Activated T-cell treated with anti-CD3 and anti-CD28 coated beads, Interleukin-2, amount 50 U/mL, for 24 hours (primary cell): ENCODE measurements at places on chromosomes 16 and 17.

GRCh38 chr17:58985367-58985766, 121.3 kb downstream of the TRIM37 start:
- peaks cover 16% of the 10 kb centered on the region for H3K4me1 ChIP-seq
- peaks cover 10% of the 10 kb centered on the region for H3K36me3 ChIP-seq

DNA sequence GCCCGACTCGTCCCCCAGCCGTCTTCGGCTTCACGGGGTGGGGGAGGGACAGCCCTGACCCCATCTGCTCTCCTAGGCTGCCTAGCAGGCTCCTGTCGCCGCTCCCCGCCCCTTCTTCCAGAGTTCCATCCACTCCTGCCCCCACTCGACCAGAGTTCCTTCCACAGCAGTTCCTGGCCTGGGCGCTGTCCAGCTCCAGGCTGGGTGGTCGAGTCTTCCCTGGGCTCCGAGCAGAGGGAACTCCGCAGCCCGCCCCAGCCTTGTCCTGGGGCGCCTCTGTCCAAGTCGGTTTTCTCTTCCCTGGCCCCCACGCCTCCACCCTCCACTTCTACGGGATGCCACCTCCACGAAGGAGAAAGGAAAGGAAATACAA, 1.4 kb downstream of the PYY start:
- H3K4me3 ChIP-seq: no peak overlapping the region
- peaks cover 60% of the 10 kb centered on the region for H3K27me3 ChIP-seq
- H3K4me1 ChIP-seq: peaks cover 3% of the 10 kb centered on the region
- H3K27ac ChIP-seq: no peak overlapping the region
- no peaks in the 10 kb centered on the region for H3K36me3 ChIP-seq
- no peak for DNase-seq

GRCh38 chr17:65690626-65691310, 129.3 kb upstream of the AXIN2 start:
- H3K27ac ChIP-seq: no peak overlapping the region
- no peaks in the 10 kb centered on the region for H3K36me3 ChIP-seq
- H3K27me3 ChIP-seq: no peaks in the 10 kb centered on the region
- H3K4me1 ChIP-seq: peaks cover 8% of the 10 kb centered on the region

DNA sequence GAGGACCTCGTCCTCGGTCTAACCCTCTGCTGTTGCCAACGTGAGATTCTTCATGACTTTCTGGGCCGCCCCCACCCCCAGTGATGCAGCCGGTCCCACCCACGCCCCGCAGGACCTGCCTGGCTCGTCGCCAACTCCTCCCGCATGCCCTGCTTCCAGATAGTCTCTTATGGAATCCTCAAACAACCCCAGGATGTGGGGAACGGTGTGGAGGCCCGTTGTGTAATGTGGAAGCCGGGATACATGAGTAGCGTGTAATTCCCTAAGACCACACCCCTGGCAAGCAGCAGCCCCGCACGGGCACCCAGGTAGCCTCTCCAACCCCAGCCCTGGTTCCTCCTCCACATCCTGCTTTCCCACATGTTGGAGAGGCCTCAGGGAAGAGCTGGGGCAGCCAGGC, 275.9 kb downstream of the C16orf95 start:
- no peaks in the 10 kb centered on the region for H3K4me1 ChIP-seq
- H3K4me3 ChIP-seq: no peak overlapping the region
- H3K27me3 ChIP-seq: peaks cover 9% of the 10 kb centered on the region
- no peaks in the 10 kb centered on the region for H3K36me3 ChIP-seq
- no peak for DNase-seq

DNA sequence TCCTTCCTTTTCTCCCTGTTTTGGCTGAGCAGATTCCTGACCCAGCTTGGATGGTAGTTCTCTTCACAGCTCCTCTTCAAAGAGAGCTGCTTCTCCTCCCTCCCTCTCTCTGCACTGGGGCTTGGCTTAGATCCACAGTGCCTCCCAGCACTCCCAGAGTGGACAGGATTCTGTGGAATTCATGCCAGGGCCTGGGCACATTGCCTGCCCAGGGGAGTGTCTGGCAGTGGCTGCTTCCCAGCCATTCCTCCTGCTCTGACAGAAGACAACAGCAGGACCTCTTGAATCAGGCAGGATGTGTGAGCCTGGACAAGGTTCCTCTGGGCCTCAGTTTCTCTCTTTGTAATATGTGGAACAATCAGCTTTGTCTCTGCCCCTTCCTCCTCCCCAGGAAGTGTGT, 4.5 kb upstream of the MMP28 start:
- no peak for DNase-seq
- H3K4me1 ChIP-seq: peaks cover 38% of the 10 kb centered on the region
- no peak overlapping the region for H3K27ac ChIP-seq
- H3K4me3 ChIP-seq: no peak overlapping the region

DNA sequence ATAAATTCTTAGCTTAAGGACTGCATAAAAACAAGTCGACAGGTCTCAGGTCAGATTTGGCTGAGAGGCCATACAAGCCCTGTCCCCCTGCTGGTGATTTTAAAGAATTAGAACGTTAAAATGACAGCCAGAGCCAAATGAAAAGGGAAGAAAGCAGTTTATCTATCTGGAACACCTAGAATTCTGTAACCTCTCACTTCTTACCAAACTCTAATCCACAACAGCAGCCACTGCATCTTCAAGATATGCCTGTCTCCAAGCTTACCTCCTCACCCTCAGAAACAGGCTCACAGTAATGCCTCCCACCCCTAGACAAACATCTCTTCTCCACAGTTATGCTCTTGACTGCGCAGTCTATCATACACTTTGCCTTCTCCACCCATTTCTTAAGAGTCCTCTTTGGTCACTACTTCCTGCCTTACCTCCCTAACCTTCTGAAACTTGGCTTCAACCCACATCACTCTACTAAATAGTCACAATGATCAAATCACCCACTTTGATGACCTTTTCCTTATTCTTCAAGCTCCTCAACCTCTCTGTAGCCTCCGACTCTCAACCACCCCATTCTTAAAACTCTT, 14.2 kb downstream of the ANKFY1 start:
- H3K36me3 ChIP-seq: peaks cover 33% of the 10 kb centered on the region
- no peak overlapping the region for H3K4me3 ChIP-seq
- H3K27me3 ChIP-seq: no peaks in the 10 kb centered on the region
- no peak for DNase-seq
- peak overlapping the region; percentile 1 for H3K27ac ChIP-seq
- peaks cover 47% of the 10 kb centered on the region for H3K4me1 ChIP-seq

DNA sequence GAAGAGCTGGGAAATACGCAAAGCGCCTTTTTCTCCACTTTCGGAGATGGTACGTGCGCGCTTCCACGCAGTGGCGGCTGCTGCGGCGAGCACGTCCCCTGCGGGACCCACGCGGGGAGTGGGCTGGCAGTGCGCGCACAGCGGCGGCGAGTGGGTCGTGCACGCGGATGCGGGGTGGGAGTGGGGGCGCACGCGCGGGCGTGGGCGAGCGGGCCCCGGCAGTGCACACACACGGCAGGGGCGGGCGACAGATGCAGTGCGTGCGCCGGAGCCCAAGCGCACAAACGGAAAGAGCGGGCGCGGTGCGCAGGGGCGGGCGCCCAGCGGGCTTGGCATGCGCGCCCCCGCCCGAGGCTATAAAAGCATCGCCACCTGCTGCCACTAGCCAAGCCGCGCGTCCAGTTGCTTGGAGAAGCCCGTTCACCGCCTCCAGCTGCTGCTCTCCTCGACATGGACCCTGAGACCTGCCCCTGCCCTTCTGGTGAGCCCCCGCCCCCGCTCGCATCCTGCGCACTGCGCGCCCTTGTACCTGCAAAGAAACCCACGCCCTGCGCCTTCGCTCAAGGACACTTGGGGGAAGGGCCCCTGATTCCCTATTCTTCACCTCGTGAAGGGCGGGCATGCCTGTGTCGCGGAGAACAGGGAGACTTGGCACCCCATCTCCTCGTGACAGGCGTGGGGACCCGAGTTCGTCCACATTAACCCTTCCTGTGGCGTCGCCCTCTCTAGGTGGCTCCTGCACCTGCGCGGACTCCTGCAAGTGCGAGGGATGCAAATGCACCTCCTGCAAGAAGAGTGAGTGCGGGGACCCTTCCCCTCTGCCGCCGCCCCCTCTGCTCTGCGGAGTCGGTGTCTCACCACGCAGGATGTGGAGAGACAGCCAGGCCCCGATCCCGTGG, at the start of gene MT3:
Gene MT3 (plus strand): TSS at position 388 of the 899 bp plus-strand sequence. CDS start 63 bp downstream, at position 451.
- H3K4me3 ChIP-seq: peak within 1 kb of the TSS; percentile 74
- peaks cover 46% of the 10 kb centered on the region for H3K27me3 ChIP-seq
- H3K27ac ChIP-seq: no peak within 1 kb of the TSS
- peak; percentile 55 for DNase-seq
- peaks cover 13% of the 10 kb centered on the region for H3K4me1 ChIP-seq

DNA sequence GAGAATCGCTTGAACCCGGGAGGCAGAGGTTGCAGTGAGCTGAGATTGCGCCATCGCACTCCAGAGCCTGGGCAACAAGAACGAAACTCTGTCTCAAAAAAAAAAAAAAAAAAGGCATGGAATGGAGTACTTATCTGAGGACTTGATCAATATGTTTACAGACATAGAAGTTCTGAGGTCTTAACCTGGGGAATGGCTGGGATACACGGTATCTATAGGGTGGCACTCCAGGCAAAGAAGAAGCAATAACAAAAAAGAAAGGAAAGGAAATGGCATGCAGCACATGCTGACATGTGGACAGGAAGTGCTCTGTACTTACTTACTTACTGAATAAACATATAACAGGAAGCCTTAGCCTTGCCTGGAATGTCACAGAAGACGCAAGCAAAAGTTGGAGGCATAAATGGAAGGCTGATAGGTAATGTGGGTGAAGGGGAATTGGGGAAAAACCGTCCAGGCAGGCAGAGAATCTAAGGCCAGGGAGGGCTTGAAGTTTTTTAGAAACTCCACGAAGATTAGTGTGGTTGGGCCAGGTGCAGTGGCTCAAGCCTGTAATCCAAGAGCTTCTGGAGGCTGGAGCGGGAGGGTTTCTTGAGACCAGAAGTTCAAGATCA, 10.1 kb upstream of the SPOP start:
- H3K27me3 ChIP-seq: no peaks in the 10 kb centered on the region
- H3K4me1 ChIP-seq: peaks cover 44% of the 10 kb centered on the region
- peak overlapping the region; percentile 52 for H3K4me3 ChIP-seq
- H3K27ac ChIP-seq: peak overlapping the region; percentile 97
- peak; percentile 62 for DNase-seq

- H3K27ac ChIP-seq: no peak overlapping the region
- no peaks in the 10 kb centered on the region for H3K4me1 ChIP-seq
- H3K27me3 ChIP-seq: no peaks in the 10 kb centered on the region
- no peak for DNase-seq
- no peak overlapping the region for H3K4me3 ChIP-seq
Measured at GRCh38 chr17:156094-156621, 18.8 kb downstream of the SCGB1C2 start.

DNA sequence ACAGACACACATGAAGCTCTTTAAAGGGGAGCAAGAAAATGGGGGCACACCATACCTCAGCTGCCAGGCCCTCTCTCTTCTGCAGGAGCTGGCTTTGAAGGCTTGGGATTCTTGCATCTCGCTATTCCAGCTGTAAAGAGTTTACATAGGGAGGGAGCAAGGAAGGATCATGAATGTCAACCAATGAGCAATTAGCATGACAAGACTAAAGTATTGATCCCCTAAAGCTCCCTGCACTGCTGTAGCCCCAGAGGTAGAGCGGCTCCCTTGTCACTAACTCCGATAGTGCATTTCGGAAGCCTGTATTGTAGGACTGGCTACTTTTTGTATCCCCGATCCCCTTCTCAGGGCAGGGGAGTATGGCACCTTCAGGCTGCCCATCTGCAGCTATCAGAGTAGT, 113.4 kb upstream of the PMFBP1 start:
- H3K4me1 ChIP-seq: no peaks in the 10 kb centered on the region
- no peak for DNase-seq
- no peaks in the 10 kb centered on the region for H3K36me3 ChIP-seq
- H3K27me3 ChIP-seq: no peaks in the 10 kb centered on the region
- no peak overlapping the region for H3K4me3 ChIP-seq

DNA sequence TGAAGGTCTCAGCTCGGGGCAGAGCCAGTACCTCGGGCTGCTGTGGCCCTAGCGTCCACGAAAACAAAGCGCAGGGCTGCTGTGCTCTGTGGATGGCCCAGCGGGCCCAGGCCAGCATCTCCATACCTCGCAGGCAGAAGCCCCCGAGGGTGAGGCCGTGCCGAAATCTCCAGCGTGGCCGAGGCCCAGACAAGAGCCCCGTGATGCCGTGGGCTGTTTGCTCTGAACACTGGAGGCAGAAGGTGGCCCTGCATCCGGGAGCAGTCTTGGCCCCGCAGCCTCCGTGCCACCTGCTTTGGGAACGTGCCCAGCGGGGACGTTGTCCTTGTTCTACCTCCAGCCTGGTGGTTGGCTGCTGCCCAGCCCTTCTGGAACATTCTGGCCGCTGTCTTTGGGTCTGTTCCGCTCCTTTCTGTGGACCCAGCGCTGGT, 121.4 kb downstream of the BANP start:
- H3K27me3 ChIP-seq: no peaks in the 10 kb centered on the region
- DNase-seq: no peak
- H3K27ac ChIP-seq: no peak overlapping the region
- no peaks in the 10 kb centered on the region for H3K4me1 ChIP-seq

GRCh38 chr16:86227041-86227440, 283.3 kb upstream of the FOXF1 start:
- no peak overlapping the region for H3K27ac ChIP-seq
- DNase-seq: no peak
- H3K36me3 ChIP-seq: no peaks in the 10 kb centered on the region
- H3K4me1 ChIP-seq: no peaks in the 10 kb centered on the region
- H3K27me3 ChIP-seq: peaks cover 46% of the 10 kb centered on the region
